HS-27A (cell line): ENCODE measurements at places on chromosomes 7 and 10.

DNA sequence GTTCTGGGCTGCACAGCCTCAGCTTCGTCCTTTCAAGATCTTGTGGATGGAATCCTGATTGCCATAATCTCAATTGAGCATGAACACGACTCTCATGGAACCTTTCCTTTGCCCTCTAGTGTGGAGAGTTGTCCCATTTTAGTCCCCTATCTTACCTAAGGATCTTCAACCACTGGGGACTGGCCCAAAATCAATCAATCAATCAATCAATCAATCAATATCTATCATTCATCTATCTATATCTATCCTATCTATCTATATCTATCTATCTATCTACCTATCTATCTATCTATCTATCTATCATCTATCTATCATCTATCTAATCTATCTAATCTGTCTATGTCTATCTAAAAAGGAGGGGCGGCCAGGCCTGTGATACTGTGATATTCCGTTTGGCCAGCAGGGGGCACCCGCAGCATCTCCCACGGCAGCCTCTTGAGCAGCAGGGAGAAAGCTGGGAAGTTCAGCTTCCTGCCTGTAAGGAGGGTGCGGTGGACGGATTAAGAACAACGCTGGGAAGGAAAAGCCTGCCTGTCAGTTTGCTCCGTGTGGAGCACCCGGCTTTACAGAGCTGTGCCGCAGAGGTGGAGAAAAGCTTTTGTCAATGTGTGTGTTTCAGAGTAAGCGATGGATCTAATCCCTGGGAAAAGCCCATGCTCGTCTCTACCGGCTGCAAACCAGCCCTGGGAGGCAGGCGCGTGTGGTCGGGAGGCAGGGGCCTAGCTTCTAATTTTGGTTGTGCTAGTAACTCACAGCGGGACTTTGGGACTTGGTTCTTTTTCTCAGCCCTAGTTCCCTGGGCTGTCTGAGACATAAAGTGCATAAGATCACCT, 124.9 kb downstream of the SH2D4B start:
- no peak for DNase-seq

GRCh38 chr10:111113238-111113960, 36.6 kb downstream of the ADRA2A start:
- DNase-seq, result no peak

DNA sequence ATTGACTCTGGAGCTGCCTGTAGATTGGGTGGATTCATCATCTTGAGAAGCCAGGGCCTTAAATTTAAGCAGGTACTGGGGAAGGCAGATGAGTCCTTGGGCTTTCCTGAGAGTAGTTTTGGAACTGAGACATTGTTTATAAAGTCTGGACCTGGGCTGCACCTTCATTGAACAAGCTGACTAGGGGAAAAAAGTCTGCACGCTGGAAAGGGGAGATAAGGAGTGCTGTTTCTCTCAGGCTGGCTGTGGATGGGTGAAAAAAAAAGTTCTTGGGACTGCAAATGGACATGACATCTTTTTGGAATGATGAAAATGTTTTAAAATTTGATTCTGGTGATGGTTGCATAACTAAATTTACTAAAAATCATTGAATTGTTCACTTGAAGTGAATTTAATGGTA, 12.0 kb downstream of the SEC24C start:
- DNase-seq, result no peak

- no peak for DNase-seq
Measured at GRCh38 chr7:66443946-66444345, 184.7 kb upstream of the KCTD7 start.

DNA sequence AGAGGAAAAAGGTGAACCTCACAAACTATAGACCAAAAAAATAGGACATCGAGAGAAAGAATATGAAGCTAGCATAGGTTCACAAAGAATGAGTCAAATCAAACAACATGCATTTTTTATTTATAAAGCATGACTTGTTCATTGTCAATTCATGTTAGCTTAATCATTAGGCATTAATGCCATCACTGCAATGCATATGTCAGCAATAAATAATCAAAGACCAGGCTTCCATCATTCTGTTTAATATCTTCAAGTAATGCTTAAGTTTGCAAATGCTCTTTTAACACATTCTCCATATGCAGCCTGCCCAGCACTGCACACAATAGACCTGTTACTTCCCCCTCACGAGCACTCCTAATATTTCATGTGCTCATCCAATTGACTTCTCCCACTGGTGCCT, 8.9 kb upstream of the MAGI2 start:
- no peak for DNase-seq

- no peak for DNase-seq
Measured at GRCh38 chr7:149885191-149886017, 11.6 kb downstream of the ATP6V0E2 start.

DNA sequence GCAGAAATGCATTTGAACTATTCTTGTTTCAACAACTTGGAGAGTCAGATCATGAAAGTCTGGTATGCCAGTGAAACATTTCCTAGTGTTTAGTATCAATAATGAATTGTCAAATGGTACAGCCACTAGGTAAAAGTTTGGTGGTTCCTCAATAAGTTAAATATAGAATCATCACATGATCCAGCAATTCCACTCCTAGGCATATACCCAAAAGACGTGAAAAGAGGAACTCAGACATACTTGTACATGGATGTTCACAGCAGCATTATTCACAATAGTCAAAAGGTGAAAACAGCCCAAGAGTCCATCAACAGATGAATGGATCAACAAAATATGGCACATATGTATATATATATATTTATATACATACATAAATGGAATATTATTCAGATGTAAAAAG, 67.0 kb upstream of the HPS1 start:
- no peak for DNase-seq

DNA sequence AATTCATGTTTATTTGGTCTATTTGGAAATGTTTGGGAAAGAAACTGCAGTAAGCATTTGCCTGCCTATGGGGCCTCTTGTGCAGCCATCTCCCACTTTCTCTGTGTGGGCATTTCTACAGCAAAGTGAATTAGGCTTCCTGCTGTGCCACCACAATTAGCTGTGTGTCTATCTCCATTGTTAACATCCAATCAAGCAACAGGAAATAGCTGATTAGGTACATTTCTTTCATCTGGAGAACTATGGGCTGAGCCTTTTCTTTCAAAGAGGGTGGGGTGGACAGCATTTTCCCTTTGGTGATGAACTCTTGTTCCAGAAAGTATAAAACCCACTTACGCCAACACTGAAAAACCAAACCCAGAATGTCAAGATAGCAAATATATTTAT, 640.0 kb downstream of the ACTR3B start:
- DNase-seq, result no peak

DNA sequence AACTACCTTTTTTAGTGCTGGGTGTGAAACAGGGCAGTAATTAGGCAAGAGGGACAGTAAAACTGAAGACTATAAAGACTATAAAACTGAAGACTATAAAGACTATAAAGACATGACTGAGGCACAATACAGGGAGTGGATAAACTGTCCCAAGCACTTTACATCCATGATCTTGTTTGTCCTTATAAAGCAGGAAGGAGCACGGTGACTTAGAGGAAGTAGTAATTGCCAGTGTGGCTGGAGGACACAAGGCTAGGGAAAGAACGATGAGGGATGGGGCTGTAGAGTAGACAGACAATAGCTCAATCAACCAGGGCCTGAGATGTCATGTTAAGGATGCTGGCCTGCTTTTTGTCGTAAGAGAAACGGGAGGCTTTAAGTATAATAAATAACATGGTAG, 26.0 kb downstream of the DNAJC12 start:
- DNase-seq, result no peak

DNA sequence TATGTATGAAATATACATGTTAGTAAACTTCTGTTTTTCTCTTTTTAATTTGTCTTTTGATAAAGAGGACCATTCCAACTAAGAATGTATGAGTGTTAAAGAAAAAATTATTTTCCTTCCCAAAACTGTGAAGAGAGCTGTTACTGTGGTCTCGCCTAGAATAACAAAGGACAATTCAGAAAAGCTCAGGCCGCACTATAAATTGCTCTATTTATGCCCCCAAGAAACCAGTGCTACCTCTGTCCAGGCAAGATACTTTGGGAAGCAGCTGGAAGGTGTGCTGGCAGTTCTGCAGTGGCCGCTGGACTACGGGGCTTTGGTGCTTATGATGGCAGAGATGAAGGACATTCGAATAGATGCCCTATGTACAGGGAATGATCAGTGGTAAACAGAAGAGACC, 252.1 kb downstream of the DOCK4 start:
- DNase-seq, result no peak

GRCh38 chr10:88330174-88330573, 252.9 kb downstream of the RNLS start:
- DNase-seq, result no peak

GRCh38 chr10:118442032-118442431, 99.9 kb upstream of the FAM204A start:
- no peak for DNase-seq

DNA sequence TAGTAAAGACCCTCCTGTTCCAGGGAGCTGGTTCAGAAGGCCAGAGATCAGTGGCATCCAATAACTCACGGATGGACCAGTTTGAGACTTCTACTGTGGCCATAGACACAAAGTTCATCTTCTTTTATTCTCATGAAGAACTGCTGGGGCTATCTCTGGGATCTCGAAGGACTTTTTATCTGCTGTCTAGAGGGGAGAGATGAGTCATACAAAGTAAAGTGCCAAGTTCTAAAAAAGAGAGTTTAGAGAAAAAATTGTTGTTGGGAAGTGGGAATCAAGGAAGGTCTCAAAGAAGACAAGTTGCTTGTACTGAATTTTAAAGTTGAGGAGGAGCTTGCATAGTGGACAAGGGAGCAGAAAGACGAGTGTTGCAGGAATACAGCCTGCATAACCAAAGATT, 8.0 kb upstream of the FAM221A start:
- no peak for DNase-seq

GRCh38 chr7:1242606-1243289, 10.1 kb downstream of the UNCX start:
- no peak for DNase-seq

DNA sequence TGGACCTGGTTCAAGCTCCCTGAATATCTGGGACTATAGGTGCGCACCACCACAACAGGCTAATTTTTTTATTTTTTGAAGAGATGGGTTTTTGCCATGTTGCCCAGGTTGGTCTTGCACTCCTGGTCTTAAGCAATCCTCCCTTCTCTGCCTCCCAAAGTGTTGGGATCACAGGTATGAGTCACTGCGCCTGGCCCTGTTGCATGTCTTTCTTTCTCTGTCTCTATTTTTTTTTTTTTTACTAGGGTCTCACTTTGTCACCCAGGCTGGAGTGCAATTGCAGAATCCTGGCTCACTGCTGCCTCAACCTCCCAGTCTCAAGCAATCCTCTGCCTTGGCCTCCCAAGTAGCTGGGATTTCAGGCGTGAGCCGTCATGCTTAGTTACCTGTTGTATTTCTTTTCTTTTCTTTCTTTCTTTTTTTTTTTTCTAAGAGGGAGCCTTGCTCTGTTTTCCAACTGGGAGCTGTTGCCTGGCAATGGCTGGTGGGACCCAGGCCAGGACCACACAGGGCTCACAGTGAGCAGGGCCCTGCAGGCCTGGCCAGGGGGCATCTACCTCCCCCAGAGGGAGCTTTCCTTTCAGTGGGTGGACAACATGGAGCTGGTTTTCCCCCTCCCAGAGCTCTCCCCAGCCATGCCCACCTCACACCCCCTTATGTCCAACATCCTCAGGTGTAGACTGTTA, 6.0 kb downstream of the MYL7 start:
- no peak for DNase-seq
